Activated naive CD8-positive, alpha-beta T cell treated with anti-CD3 and anti-CD28 coated beads, Interleukin-2, amount 10 ng/mL, durations not matched to agents 7 days and 5 days (primary cell): ENCODE measurements at places on chromosomes 13 and 19. TPM values are rescaled to one million over a fixed set of nuclear protein-coding genes. Genes with fewer than 3 reads are reported as not detected.

- H3K4me3 ChIP-seq = no peak overlapping the region
- no peak for DNase-seq
- H3K27me3 ChIP-seq = peaks cover 18% of the 10 kb centered on the region
- peaks cover 5% of the 10 kb centered on the region for H3K36me3 ChIP-seq
- peaks cover 22% of the 10 kb centered on the region for H3K4me1 ChIP-seq
Observed at GRCh38 chr19:41925208-41926003, 2.8 kb downstream of the ERFL start.

GRCh38 chr19:18044825-18045304 is 36.9 kb downstream of the ARRDC2 start:
- DNase-seq = peak; percentile 84
- H3K27ac ChIP-seq = peak overlapping the region; percentile 94
- peak overlapping the region; percentile 85 for H3K4me3 ChIP-seq
- peaks cover 3% of the 10 kb centered on the region for H3K36me3 ChIP-seq

GRCh38 chr19:10915130-10916091 is 13.0 kb downstream of the YIPF2 start:
- H3K27ac ChIP-seq = no peak overlapping the region
- H3K4me3 ChIP-seq = no peak overlapping the region
- H3K27me3 ChIP-seq = no peaks in the 10 kb centered on the region
- no peak for DNase-seq
- no peaks in the 10 kb centered on the region for H3K4me1 ChIP-seq

DNA sequence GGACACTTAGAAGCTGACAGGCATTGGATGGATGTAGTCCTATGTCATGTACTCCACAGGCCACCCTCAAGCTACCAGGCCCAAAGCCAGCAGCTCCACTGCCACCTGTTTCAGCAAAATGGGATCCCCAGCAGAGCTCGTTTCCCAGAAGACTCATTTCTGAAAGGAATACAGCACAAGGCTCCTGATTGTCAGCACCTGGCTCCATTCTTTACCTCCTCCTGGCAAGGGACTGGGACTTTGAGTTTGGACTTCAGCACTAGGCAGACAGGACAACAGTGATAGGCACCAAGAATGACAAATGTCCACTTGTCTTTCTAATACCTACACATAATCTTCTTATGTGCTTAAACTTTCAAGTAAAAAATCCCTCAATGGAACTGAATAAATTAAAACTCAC is 150.4 kb upstream of the RXFP2 start:
- no peaks in the 10 kb centered on the region for H3K36me3 ChIP-seq
- DNase-seq = no peak
- no peak overlapping the region for H3K27ac ChIP-seq
- H3K4me3 ChIP-seq = no peak overlapping the region
- H3K27me3 ChIP-seq = no peaks in the 10 kb centered on the region

GRCh38 chr13:70188567-70188966 is 80.3 kb upstream of the KLHL1 start:
- H3K4me1 ChIP-seq = no peaks in the 10 kb centered on the region
- no peaks in the 10 kb centered on the region for H3K36me3 ChIP-seq
- DNase-seq = no peak
- H3K27ac ChIP-seq = no peak overlapping the region
- H3K4me3 ChIP-seq = no peak overlapping the region
- no peaks in the 10 kb centered on the region for H3K27me3 ChIP-seq

- peak; percentile 92 for DNase-seq
- H3K27ac ChIP-seq = peak within 1 kb of the TSS; percentile 98
- no peaks in the 10 kb centered on the region for H3K27me3 ChIP-seq
- peak within 1 kb of the TSS; percentile 93 for H3K4me3 ChIP-seq
- H3K36me3 ChIP-seq = peaks cover 32% of the 10 kb centered on the region
Observed at GRCh38 chr19:19663256-19664120, at the start of gene ATP13A1. Gene ATP13A1 (minus strand): TSS chr19:19663676. CDS start chr19:19663666, 10 bp downstream.

DNA sequence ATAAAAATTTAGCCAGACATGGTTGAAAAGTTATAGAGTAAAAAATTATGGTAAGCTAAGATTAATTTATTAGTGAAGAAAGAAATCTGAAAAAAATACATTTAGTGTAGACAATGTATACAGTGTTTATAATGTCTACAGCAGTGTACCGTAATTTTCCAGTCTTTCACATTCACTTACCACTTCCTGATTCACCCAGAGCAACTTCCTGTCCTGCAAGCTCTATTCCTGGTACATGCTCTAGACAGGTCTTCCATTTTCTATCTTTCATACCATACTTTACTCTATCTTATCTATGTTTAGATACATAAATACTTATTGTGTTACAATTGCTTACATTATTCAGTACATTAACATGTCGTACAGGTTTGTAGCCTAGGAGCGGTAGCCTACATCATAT is 1387.8 kb upstream of the ATXN8OS start:
- DNase-seq = no peak
- H3K27me3 ChIP-seq = no peaks in the 10 kb centered on the region
- H3K27ac ChIP-seq = no peak overlapping the region
- H3K4me3 ChIP-seq = no peak overlapping the region
- H3K36me3 ChIP-seq = no peaks in the 10 kb centered on the region

GRCh38 chr19:3129112-3129511 is 6.7 kb upstream of the GNA15 start:
- H3K36me3 ChIP-seq = no peaks in the 10 kb centered on the region
- no peak for DNase-seq
- H3K27me3 ChIP-seq = peaks cover 7% of the 10 kb centered on the region
- H3K27ac ChIP-seq = no peak overlapping the region
- no peak overlapping the region for H3K4me3 ChIP-seq

The PGPEP1 gene
- total RNA-seq = 45.7 TPM

- peak overlapping the region; percentile 18 for H3K4me3 ChIP-seq
- no peaks in the 10 kb centered on the region for H3K4me1 ChIP-seq
- H3K27me3 ChIP-seq = peaks cover 46% of the 10 kb centered on the region
- DNase-seq = peak; percentile 41
Observed at GRCh38 chr19:50909240-50910070, 1.7 kb downstream of the KLK4 start.

DNA sequence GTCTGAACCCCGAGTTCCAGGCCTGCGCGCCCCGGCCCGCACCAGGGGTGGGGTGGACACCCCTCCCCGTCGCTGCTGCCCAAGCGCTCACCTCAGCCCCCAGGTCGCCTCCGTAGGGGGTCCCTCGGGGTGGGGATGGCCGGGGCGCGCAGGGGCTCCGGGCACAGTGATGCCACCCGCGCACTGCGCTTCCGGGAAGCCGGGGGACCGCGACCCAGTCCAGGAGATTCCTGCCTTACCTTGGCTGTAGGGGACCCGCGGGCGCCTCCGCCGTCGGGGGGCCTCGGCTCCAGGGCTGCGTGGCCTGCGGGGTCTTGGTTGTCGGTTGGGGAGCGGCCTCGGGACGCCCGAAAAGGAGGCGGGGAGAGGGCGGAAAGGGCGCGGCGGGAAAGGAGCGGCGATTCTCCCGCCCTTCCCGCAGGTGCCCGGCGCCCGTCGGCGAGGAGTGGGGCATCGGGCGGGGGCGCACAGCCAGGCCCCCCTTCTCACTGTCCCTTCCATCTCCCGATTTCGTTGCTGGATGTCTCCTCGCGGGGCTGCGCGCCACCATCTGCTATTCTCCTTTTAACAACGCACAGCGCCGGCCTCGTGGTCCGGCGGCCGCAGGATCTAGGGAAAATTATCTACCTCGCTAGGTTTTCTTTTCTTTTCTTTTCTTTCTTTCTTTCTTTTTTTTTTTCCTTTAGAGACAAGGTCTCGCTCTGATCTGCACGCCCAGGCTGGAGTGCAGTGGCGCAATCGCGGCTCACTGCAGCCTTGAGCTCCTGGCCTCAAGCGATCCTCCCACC is at the start of gene KEAP1:
Gene KEAP1, minus strand, starts transcription at position 355 of the 788 bp plus-strand sequence. CDS start 3,323 bp downstream, outside the sequence.
- peaks cover 26% of the 10 kb centered on the region for H3K4me1 ChIP-seq
- peak within 1 kb of the TSS; percentile 94 for H3K4me3 ChIP-seq
- peaks cover 3% of the 10 kb centered on the region for H3K27me3 ChIP-seq
- H3K36me3 ChIP-seq = peaks cover 16% of the 10 kb centered on the region

The LRP3 gene
- total RNA-seq = 0.43 TPM

The TUBB4A gene
- total RNA-seq = 11.6 TPM

The LILRB1 gene
- 1.8 TPM for total RNA-seq

GRCh38 chr19:40342644-40343311 is 5.4 kb downstream of the C19orf47 start:
- no peak for DNase-seq
- H3K4me3 ChIP-seq = no peak overlapping the region
- no peaks in the 10 kb centered on the region for H3K27me3 ChIP-seq
- peaks cover 10% of the 10 kb centered on the region for H3K36me3 ChIP-seq
- H3K27ac ChIP-seq = peak overlapping the region; percentile 63

The LILRA2 gene
- 0.65 TPM for total RNA-seq

- peaks cover 6% of the 10 kb centered on the region for H3K27me3 ChIP-seq
- DNase-seq = no peak
- H3K4me1 ChIP-seq = no peaks in the 10 kb centered on the region
- no peak overlapping the region for H3K27ac ChIP-seq
- H3K36me3 ChIP-seq = no peaks in the 10 kb centered on the region
- H3K4me3 ChIP-seq = no peak overlapping the region
Observed at GRCh38 chr13:43134868-43135267, 111.5 kb downstream of the DNAJC15 start.

The YJEFN3 gene
- total RNA-seq = 11.9 TPM

The GFY gene
- not detected for total RNA-seq

The TRPC4 gene
- not detected for total RNA-seq

DNA sequence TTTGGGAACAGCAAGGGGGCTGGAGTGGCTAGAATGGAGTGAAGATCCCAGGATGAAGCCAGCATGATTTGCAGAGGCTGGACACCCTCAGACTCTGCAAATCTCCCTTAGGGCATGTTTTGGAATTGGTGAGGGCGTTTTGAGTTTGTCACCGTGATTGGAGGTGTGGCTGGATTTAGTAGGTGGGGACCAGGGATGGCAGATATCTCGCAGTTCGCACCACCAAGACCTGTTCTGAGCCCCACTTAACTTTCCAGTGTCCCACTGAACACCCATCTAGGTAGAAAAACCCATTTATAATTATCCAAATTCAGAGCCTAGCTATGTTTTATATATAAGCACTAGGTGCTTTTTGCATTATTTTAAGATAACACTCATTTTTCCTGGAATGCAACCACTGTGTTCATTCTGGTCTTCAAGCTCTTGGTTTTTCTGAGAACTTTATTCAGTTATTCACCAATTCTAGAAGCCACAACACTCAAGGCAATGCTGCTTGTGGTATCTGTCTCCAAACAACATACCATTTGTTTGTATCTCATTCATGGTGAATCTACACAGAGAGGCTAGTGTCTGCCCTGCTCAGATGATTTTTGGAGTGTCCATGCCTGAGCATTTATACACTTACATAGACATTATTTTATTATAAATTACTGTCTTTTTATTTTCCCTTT is 3.0 kb upstream of the NANOS2 start:
- peaks cover 36% of the 10 kb centered on the region for H3K4me1 ChIP-seq
- DNase-seq = peak; percentile 42
- no peaks in the 10 kb centered on the region for H3K36me3 ChIP-seq

DNA sequence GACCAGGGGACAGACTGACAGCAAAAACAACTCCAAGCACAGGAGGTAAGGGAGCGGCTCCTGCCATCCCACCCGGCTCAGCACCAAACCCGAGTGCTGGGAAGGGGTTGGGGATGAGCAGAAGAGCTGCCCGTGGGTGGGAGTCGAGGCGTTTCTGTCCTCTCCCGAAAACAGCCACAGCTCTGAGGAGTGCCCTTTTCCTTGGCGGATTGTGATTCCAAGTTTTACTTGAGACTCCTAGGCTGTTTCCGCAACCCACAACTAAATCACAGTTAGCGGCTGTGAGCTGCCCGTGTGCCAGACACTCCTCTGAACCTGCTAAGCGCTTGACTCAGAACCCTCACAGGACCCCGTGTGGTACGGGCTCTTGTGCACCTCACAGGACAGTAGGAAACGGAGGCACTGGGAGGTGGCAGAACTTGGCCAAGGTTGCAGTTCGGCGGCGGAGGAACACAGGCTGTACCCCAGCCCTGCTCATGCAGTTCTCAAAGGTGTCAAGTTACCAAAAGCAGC is 21.4 kb downstream of the CFAP97D2 start:
- peaks cover 11% of the 10 kb centered on the region for H3K4me1 ChIP-seq
- H3K27me3 ChIP-seq = peaks cover 4% of the 10 kb centered on the region
- no peak overlapping the region for H3K4me3 ChIP-seq
- peaks cover 1% of the 10 kb centered on the region for H3K36me3 ChIP-seq

The CEACAM21 gene
- total RNA-seq = 75.5 TPM

DNA sequence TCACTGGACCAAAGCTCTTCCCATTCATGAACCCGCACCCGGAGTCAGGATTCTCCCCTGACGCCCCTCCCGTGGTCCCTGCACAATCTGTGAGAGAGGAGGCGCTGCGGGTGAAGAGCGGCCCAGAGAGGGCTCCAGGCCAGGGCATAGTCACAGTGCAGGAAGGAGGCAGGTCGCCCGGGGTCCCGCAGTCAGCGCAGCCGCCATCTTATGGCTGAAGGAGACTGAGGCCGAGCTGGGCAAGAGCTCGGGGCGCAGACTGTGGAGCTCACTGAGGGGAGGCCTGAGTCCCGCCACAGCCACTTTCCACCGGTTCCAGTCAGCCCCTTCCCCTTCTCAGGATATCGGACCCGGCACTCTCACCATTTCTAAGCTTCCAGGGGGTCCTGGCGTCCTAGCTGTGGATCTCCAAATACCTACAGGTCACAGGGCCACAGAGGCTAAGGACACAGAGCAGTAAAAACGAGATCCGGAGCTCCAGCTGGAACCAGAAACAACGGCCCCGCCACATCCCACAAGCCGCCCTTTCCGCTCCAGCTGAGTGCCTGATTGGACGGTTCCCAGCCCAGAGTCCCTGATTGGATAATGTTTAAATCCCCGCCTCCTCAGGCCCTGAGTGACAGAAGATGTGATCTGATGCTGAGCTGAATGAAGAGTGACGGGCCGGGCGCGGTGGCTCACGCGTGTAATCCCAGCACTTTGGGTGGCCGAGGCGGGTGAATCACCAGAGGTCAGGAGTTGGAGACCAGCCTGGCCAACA is at the start of gene ZNF99:
Gene ZNF99, minus strand, starts transcription at position 501 of the 760 bp plus-strand sequence. Its CDS starts 135 bp downstream, at position 366.
- no peak within 1 kb of the TSS for H3K4me3 ChIP-seq
- no peak for DNase-seq
- no peaks in the 10 kb centered on the region for H3K27me3 ChIP-seq
- no peaks in the 10 kb centered on the region for H3K4me1 ChIP-seq
- H3K27ac ChIP-seq = no peak within 1 kb of the TSS

DNA sequence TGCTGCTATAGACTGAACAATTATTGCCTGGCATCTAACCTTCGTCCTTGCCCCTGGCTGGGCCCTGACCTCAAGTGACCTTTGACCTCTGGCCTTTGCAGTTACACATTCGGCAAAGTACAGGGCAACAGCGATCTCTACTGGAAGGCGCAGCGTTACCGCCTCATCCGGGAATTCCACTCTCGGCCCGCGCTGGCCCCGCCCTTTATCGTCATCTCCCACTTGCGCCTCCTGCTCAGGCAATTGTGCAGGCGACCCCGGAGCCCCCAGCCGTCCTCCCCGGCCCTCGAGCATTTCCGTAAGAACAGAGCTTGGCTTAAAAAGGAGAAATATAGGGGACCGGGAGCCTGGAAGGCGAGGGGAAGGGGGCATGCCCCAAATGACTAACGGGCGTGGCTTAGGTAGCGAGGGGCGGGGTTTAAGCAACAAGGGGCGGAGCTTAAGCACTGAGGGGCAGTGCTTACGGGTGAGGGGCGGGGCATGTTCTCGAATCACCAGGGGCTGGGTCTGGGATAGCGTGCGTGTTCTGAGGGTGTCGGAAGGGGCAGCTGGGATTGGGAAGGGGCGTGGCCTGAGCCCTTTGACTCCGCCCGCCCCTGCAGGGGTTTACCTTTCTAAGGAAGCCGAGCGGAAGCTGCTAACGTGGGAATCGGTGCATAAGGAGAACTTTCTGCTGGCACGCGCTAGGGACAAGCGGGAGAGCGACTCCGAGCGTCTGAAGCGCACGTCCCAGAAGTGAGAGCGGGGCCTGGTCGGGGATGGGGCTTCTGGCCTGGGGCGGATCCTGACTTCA is 52.7 kb downstream of the TRPM4 start:
- peaks cover 8% of the 10 kb centered on the region for H3K4me1 ChIP-seq
